ENCODE measurements at places on chromosomes 2 and 18.
A peak's percentile ranks its signal among the peaks of the same experiment; 100 is the strongest.

GRCh38 chr18:28757466-28758008, 580.6 kb upstream of the CDH2 start:
- no peak for DNase-seq

- DNase-seq = no peak
These were observed 3.3 kb downstream of the GPR39 start for GRCh38 chr2:132419941-132420340.

DNA sequence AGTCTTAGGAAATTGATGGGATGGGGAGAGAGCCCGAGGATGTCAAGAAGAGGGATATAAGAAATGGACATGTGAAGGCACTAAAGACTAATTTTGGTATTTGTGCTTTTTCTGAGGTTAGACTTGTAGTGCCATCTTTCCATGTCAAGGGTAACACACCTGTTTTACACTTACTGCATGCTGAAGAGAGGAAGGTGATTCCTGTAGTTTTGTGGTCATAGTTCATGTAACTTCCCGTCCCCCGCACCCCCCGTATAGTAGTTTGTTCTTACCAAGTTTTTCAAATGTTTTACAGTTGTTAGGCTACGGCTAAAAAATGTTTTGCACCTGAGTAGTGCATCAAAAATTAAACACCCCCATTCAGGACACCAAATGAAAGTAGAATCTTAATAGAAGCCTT, 73.8 kb downstream of the CLIP4 start:
- no peak for DNase-seq

GRCh38 chr18:63298400-63299365, 20.9 kb downstream of the BCL2 start:
- peak; percentile 69 for DNase-seq

DNA sequence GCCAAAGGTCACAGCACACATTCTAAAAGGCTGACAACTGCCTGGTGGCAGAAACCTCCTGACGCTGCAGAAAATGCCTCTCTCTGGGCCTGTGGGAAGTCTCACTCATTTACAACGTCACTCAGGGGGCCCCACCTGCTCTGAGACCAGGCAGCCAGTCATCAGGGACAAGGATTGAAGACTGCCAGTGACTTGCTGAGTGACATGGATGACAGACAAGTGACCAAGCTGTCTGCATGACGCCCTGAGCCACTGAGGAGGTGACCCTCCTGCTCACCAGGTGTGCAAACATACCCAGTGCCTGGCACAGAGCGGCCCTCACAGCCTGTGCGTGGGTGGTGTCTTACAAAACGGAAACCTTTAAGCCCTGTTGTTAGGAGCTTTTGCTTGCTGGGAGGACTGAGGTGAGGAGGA, 392.4 kb downstream of the TNS1 start:
- DNase-seq = peak; percentile 45

GRCh38 chr18:824179-824578, 12.1 kb upstream of the YES1 start:
- no peak for DNase-seq

DNA sequence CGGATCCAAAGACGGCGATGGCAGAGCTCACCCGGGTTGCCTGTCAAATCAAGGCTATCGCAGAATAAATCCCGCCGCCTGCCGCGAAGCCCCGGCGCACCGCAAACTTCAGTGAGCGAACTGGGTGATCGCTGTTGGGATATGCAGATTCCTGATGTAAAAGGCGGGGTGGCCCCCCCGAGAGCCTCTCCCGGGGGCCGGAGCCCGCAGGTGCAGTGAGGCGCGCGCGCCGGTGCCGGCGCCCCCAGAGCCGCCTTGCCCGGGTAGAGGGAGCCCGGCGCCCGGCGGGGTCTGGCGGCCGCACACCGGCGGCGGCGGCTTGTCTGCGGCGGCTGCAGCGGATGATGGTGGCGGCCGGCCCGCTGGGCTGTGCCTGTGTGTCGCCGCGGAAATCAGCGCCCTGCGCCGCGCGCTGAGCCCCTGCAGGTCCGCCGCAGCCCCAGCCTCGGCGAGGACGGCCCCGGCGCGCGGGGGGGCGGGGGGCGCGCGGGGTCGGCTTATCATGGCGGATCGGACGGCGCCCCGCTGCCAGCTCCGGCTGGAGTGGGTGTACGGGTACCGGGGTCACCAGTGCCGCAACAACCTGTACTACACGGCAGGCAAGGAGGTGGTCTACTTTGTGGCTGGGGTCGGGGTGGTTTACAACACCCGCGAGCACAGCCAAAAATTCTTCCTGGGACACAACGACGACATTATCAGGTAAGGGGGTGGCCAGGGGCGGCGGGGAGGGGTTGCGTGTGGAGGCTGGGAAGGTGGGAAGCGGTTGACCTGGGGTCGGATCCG, 1.3 kb downstream of the EML6 start:
- peak; percentile 29 for DNase-seq

DNA sequence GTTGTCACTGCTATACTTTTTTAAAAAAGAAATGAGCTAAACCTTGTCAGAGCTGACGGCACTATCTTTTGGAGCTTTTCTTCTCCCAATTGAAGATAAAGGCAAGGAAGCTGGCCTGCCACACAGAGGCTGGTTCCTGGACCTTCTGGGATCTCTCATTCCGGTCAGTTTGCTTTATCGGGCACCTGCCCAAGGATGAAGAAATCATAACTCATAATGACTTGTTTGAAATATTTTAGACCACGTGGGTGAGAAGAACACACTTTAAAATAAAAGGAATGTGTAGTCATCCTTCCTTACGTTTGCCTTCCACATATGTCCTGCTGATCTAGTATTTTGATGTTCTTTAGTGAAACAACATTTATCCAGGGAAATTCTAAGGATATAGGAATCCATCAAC, 535.7 kb downstream of the DCC start:
- DNase-seq = no peak

DNA sequence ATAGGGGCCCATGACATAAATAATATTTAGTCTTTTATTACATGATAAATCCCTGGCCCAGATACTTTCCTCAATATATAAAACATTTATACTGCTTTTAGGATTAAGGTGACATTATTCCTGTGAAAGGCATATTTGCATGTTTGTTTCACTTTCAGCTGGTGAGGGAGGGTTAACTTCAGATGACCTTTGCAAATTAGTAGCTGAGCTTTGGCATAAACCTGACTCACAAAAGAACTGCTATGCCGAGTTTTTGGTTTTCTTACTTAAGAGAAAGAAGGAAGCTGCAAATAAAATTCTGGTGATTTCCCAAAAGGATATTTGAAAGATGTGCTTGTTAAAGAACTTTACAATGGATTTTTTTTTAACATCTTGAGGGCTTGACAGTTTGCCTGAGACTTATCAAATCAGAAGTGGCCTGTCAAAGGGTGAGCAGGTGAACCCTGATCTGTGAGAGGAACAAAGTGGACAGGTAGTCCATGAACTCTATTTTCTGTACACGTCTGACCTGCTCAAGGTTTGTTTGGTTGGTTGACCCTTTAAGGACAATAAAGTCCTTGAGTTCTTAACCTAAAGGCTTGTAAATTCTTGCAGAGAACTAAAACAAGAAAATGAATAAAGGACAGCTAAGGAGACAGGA, 93.5 kb downstream of the FAM124B start:
- DNase-seq = no peak

GRCh38 chr2:183608747-183609146, 484.5 kb downstream of the NUP35 start:
- no peak for DNase-seq

GRCh38 chr18:26653943-26654615, 105.7 kb upstream of the KCTD1 start:
- DNase-seq = no peak

GRCh38 chr2:56325661-56326345, 142.0 kb downstream of the CCDC85A start:
- DNase-seq = no peak

GRCh38 chr2:113796592-113797175, 40.2 kb upstream of the SLC35F5 start:
- DNase-seq = no peak

DNA sequence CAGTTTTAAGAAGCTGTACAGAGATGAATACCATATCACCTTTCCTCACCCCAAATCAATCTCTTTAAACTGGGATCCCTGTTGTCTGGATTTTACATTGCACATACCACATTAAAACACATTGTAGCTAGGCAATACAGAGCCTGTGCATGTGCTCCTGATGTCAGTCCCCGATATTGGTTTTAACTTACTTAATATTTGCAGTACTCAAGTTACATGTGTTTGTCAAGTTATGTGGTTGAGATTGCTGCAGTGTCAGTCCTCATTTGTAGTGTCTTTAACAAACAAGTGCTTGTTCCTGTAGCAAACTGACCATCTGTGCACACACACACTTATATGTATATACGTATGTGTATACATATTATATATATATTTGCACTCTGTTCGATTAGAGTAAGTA, 10.4 kb upstream of the UBE2E3 start:
- DNase-seq = no peak

DNA sequence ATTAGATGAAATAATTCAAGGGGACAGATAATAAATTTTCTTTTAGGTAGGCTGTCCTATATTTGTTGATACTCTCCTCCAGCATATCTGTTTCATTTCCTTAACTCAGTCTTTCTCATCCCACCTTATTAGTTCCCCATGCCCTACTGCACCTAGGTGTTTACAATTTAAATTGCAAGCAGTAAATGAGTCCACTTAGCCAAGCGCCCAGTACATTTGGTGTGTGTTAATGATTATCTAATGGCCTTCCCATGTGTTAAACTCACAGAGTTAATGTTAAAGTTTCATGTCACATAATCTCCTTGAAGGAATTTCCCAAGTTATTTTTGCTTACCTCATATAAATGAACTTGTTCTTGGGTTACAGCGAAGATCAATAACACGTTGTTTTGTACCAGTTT, 31.2 kb downstream of the ITGB6 start:
- DNase-seq = no peak

- DNase-seq = peak; percentile 0
These were observed 751.2 kb upstream of the NRXN1 start for GRCh38 chr2:51782921-51783765.

GRCh38 chr2:96664366-96664925, 21.9 kb downstream of the FER1L5 start:
- DNase-seq = no peak

DNA sequence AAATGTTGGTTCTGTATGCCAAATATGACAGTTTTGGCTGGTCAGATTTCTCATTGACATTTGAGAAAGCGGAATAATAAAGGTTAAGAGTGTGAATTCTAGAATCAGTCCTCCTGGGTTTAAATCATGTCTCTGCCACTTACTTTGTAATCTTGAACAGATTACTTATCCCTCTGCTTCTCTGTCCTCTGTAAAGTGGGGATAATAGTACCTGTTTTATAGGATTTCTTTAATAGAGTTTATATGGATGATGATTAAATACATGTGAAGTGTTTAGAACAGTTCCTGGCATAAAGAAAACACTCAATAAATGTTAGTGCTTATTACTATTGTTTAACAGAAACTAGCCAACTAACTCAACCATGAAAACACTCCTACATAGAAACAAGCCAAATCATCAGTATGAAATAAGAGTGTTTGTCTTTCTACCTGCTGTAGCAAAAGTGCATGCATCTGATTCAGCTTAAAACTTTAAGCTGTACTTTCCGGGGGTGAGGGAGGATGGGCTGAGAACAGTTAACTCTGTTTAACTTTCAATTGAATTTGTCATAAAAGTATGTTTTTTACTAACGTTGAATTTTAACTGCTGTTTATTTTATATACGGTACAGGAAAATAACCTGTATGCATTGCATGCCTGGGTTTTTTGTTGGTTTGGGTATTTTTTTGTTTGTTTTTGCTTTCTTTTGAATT, 6.8 kb downstream of the HTR2B start:
- no peak for DNase-seq

DNA sequence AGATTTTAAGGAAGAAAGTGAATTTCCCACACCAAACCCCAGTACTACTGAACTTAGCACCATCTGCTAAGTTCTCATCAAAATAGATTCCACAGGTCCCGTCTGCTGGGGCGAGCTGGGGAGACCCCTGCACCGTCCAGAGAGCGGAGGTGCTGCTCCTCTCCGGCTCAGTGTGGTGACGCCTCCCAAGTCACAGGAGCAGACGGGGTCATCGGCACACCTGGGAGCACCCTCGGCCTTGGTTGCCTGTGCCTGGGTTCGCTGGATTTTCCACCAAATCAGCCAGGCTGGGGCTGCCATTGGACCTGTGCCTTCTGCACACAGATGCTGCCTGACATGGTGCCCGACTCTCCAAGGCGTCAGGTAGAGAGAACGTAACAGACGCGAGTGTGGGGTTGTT, 141.3 kb downstream of the PXDN start:
- no peak for DNase-seq

DNA sequence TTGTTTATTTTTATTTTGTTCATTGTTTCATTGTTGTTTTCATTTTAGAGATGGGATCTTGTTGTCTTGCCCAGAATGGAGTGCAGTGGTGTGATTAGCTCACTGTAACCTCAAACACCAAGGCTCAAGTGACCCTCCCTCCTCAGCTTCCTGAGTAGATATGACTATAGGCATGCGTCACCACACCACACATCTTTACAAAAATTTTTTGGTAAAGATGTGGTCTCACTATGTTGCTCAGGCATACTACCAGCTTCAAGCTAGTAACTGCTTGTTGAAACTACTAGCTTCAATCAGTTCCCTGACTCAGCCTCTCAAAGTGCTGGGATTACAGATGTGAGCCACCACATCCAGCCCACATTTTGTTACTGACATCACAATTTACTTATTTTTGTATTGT, 14.8 kb downstream of the FAM237A start:
- DNase-seq = peak; percentile 15

GRCh38 chr2:99845296-99845695, 297.1 kb downstream of the AFF3 start:
- DNase-seq = no peak

DNA sequence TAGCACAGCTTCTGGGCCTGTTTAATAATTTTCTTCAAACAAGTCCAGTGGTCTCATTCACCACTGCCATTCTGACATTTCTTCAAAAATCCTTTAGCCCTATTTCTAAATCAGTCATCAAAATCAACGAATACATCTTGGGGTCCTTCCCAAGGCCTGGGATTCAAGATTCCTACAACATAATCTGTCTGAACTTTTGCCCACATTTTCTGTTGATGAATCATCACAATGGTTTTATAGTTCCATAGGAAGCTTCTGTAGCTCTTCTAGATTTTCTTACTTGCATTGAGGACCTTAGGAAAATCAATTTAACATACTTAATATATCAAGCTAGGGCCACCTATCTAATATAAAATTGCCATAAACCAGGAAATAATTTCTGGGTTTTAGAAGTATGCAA, 811.8 kb upstream of the ACVR2A start:
- no peak for DNase-seq

DNA sequence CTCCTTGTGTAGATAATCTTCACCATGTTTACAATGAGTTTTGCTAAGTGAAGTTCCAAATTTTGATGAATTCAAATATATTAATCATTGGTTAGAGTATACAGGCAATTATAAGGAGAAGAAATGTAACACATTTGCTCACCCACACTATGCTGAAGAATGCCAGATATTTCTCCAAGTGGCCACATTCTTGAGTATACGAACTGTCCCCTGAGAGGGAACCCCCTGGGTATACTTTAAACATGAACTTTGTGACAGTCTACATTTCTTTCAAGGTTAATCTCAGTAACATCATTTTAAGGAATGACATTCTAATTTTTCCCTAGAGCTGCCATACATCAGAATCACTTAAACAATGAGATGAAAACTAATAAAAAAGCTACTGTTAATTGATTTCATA, 39.8 kb upstream of the CDKL4 start:
- no peak for DNase-seq

Data from activated CD4-positive, alpha-beta T cell treated with anti-CD3 and anti-CD28 coated beads, Interleukin-2, Interleukin-6, amounts not matched to agents 100 ng/mL and 50 ng/mL, durations not matched to agents 16 hours and 8 hours (primary cell).